ENCODE measurements at places on chromosomes 4 and X.

DNA sequence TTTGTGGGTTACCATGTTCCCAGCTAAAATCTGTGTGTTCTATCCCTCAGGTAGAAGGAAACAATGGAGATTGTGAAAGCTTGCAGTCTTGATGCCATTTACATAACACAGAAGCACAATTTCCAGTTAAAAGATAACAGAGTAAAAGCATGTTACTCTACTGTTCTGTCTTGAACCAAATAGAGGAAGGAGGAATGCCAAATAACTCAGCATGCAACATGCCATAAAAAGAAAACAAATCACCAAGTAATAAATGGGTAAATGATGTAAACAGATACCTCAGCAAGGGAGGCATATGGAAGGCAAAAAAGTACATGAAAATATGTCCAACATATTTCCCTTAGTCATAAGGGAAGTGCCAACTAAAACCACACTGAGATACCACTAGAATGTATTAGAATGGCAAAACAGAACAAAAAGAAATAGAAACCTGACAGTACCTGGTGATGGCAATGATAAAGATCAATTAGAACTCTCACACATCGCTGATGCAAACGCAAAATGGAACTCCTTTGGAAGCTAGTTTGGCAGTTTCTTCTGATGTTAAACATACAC, 502.6 kb upstream of the HS3ST1 start:
- H3K27ac ChIP-seq = no peak overlapping the region
- H3K27me3 ChIP-seq = no peaks in the 10 kb centered on the region
- H3K36me3 ChIP-seq = no peaks in the 10 kb centered on the region
- no peak overlapping the region for H3K4me3 ChIP-seq

DNA sequence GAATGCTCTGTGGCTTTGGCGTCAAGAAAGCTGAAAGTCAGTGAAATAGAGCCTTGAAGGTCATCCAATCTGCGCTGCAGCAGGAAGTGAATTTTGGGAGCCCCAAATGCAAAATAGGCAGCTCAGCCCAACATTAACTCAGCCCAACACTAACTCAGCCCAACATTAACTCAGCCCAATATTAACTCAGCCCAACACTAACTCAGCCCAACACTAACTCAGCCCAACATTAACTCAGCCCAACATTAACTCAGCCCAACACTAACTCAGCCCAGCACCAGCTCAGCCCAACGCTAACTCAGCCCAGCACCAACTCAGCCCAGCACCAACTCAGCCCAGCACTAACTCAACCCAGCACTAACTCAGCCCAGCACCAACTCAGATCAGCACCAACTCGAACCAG, 71.5 kb downstream of the SORBS2 start:
- no peak overlapping the region for H3K4me3 ChIP-seq
- peaks cover 23% of the 10 kb centered on the region for H3K27me3 ChIP-seq
- no peak for DNase-seq
- no peak overlapping the region for H3K27ac ChIP-seq
- no peaks in the 10 kb centered on the region for H3K36me3 ChIP-seq

- H3K4me3 ChIP-seq = no peak overlapping the region
- H3K27me3 ChIP-seq = peaks cover 37% of the 10 kb centered on the region
- no peaks in the 10 kb centered on the region for H3K4me1 ChIP-seq
- no peak overlapping the region for H3K27ac ChIP-seq
Measured at GRCh38 chr4:16386711-16387320, 160.5 kb upstream of the TAPT1 start.

GRCh38 chr4:145735347-145735675, 55.4 kb downstream of the C4orf51 start:
- peaks cover 10% of the 10 kb centered on the region for H3K27me3 ChIP-seq
- H3K36me3 ChIP-seq = no peaks in the 10 kb centered on the region
- DNase-seq = no peak
- H3K4me3 ChIP-seq = no peak overlapping the region
- H3K4me1 ChIP-seq = peaks cover 10% of the 10 kb centered on the region

DNA sequence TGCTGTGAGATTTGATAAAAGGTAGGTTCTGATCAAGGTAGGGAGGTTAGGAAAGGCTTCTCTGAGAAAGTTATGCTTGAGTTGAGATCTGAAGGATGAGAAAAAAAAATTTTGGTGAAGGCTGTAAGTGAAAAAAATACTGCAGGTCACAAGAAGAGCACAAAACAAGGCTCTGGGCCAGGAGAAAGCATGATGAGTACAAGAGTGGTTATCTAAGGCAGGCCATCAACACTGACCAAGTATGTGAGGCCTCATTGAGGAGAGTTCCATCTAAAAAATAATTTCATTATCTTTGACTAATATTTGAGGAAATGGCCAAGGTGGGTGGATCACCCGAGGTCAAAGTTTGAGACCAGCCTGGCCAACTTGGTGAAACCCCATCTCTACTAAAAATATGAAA, 71.6 kb upstream of the SLC4A4 start:
- no peaks in the 10 kb centered on the region for H3K27me3 ChIP-seq
- no peak overlapping the region for H3K27ac ChIP-seq
- no peaks in the 10 kb centered on the region for H3K36me3 ChIP-seq
- no peaks in the 10 kb centered on the region for H3K4me1 ChIP-seq

- no peak overlapping the region for H3K27ac ChIP-seq
- DNase-seq = no peak
- no peaks in the 10 kb centered on the region for H3K36me3 ChIP-seq
- peaks cover 17% of the 10 kb centered on the region for H3K27me3 ChIP-seq
- H3K4me1 ChIP-seq = no peaks in the 10 kb centered on the region
Measured at GRCh38 chr4:24764345-24764744, 31.0 kb upstream of the SOD3 start.

- no peaks in the 10 kb centered on the region for H3K27me3 ChIP-seq
- H3K36me3 ChIP-seq = no peaks in the 10 kb centered on the region
- H3K27ac ChIP-seq = no peak overlapping the region
Measured at GRCh38 chr4:54924891-54925290, 200.5 kb downstream of the KDR start.

- peaks cover 4% of the 10 kb centered on the region for H3K36me3 ChIP-seq
- H3K27ac ChIP-seq = no peak overlapping the region
- H3K4me3 ChIP-seq = no peak overlapping the region
- DNase-seq = no peak
Measured at GRCh38 chrX:537151-537550, 93.4 kb upstream of the SHOX start.

- DNase-seq = peak; percentile 47
- H3K4me3 ChIP-seq = peak overlapping the region; percentile 70
- H3K4me1 ChIP-seq = peaks cover 46% of the 10 kb centered on the region
- H3K27ac ChIP-seq = peak overlapping the region; percentile 93
Measured at GRCh38 chr4:153488006-153488891, 22.1 kb downstream of the TMEM131L start.

GRCh38 chr4:101345271-101345595, 2.1 kb downstream of the PPP3CA start:
- no peak for DNase-seq
- H3K4me1 ChIP-seq = peaks cover 57% of the 10 kb centered on the region
- H3K27ac ChIP-seq = peak overlapping the region; percentile 90

GRCh38 chrX:15877380-15877779, 22.8 kb upstream of the AP1S2 start:
- no peak for DNase-seq
- no peak overlapping the region for H3K27ac ChIP-seq
- no peaks in the 10 kb centered on the region for H3K4me1 ChIP-seq
- peaks cover 10% of the 10 kb centered on the region for H3K27me3 ChIP-seq
